Psoas muscle (tissue), 8 donors: ENCODE measurements at places on chromosomes 16 and 17. TPM values are rescaled to one million over a fixed set of nuclear protein-coding genes. Genes with fewer than 3 reads are reported as not detected.

DNA sequence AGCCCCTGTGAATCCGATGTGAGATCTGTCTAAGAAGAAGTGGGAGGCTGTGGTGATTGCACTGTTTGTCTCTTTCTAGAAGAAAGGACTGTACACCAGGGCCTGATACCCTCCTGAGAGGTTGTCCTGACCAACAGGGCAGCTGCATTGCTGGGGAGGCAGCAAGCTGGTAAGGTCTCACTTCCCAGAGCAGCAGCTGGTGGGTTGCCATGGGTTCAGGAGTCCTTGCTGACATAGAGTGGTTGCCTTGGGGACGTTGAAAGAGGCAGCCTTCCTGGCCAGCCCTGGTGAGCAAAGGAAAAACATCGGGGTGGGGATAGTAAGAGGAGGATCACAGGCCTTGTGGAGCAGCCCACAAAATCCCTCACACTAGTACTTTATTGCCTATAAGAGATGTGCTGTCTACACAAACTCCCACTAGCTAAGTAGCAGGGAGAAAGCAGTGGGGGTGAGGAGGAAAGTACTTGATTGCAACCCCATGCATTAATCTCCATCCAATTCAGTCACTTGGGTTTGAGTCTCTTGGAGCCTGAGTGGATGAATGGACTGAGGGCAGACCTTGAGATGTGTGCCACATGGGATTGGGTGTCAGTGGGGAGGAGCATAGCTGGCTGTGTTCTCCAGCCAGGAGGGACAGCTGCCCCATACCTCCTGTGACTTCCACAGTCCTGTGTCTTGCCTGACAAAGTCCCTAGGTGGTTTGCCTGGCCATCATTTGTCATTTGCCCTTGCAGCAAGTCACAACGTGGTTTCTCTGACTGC, 143.8 kb upstream of the RPL38 start:
- DNase-seq, result no peak
- no peaks in the 10 kb centered on the region for H3K4me1 ChIP-seq
- H3K36me3 ChIP-seq, result no peaks in the 10 kb centered on the region
- no peak overlapping the region for H3K27ac ChIP-seq

DNA sequence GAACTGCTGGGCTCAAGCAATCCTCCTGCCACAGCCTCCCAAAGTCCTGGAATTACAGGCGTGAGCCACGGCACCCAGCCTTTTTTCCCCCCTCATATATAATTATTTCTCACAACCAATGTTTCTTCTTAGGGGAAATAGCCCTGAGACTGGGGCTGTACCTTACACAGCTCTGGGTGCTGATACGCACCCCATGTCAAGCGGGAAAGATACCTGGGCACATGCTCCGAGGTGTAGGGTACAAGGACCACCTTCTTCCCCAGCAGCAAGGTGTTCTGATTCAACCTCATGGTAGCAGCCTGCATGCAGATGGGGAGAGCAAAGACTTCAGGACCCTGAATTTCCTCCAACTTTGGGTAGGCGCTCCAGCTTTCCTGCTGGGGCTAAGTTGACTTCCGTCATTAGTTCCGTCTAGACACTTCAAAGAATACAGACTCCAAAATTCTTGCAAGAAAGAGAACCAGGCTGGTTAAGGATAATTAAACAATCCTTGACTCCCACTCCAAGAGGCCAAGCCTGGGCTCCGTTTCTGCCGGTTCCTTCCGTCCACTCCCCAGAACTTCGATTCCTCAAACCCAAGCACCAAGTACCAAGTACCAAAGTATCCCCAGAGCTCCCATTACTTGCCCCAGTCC, 619 bp downstream of the NAT9 start:
- peak overlapping the region; percentile 77 for H3K27ac ChIP-seq
- H3K4me3 ChIP-seq, result peak overlapping the region; percentile 94
- no peaks in the 10 kb centered on the region for H3K27me3 ChIP-seq
- peaks cover 60% of the 10 kb centered on the region for H3K36me3 ChIP-seq
- no peak for DNase-seq
- peaks cover 11% of the 10 kb centered on the region for H3K4me1 ChIP-seq

- H3K4me3 ChIP-seq, result no peak overlapping the region
- no peaks in the 10 kb centered on the region for H3K36me3 ChIP-seq
- no peak for DNase-seq
- H3K27me3 ChIP-seq, result no peaks in the 10 kb centered on the region
- H3K27ac ChIP-seq, result no peak overlapping the region
- no peaks in the 10 kb centered on the region for H3K4me1 ChIP-seq
Measured at GRCh38 chr17:20989481-20989880, 53.3 kb downstream of the USP22 start.

- peaks cover 24% of the 10 kb centered on the region for H3K4me1 ChIP-seq
- no peaks in the 10 kb centered on the region for H3K27me3 ChIP-seq
- H3K36me3 ChIP-seq, result no peaks in the 10 kb centered on the region
- peak within 1 kb of the TSS; percentile 87 for H3K27ac ChIP-seq
Measured at GRCh38 chr17:21376081-21376758, at the start of gene KCNJ12. Gene KCNJ12, plus strand, starts transcription at chr17:21376357. Its CDS starts 38,986 bp downstream, at chr17:21415343.

- H3K4me3 ChIP-seq, result peak within 1 kb of the TSS; percentile 69
- H3K4me1 ChIP-seq, result peaks cover 46% of the 10 kb centered on the region
- H3K36me3 ChIP-seq, result no peaks in the 10 kb centered on the region
- no peaks in the 10 kb centered on the region for H3K27me3 ChIP-seq
- peak; percentile 77 for DNase-seq
Measured at GRCh38 chr17:79023886-79024771, at the start of gene C1QTNF1. Gene C1QTNF1, plus strand, starts transcription at chr17:79024169. Its CDS starts 19,800 bp downstream, at chr17:79043969.

Gene NAT9
- 32.8 TPM for total RNA-seq

DNA sequence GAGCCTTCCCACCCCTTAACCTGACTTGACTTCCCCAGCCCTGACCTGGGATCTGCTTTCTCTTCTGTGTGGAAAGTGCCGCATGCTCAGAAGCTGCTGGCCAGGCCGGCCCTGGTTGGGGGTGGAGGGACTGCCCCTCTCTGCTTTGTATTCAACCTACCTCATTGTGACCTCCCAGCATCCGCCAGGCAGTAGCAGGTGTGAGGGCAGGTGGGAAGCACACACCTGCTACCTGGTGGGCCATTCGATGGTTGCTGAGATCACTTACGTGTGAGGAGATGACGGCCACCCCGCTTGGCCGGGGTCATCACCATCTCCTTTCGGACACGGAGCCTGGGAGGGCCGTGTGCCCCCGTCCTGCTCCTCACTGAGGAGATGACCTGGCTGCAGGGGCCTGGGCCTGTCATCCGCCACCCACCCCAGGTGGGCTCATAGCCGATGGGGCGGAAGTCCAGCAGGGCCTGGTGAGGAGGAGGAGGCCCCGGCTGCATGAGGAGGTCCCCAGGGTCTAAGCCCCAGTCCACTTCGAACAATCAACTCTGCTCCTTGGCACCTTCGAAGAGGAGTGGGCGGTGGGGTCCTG, 7.1 kb downstream of the CPNE7 start:
- H3K36me3 ChIP-seq, result no peaks in the 10 kb centered on the region
- no peak overlapping the region for H3K4me3 ChIP-seq
- no peak overlapping the region for H3K27ac ChIP-seq
- H3K4me1 ChIP-seq, result no peaks in the 10 kb centered on the region
- peaks cover 3% of the 10 kb centered on the region for H3K27me3 ChIP-seq
- no peak for DNase-seq

Gene KRT17
- not detected for total RNA-seq

Gene ORAI3
- total RNA-seq, result 5.8 TPM

- no peaks in the 10 kb centered on the region for H3K4me1 ChIP-seq
- no peak overlapping the region for H3K4me3 ChIP-seq
- no peaks in the 10 kb centered on the region for H3K36me3 ChIP-seq
- no peaks in the 10 kb centered on the region for H3K27me3 ChIP-seq
- DNase-seq, result no peak
- H3K27ac ChIP-seq, result no peak overlapping the region
Measured at GRCh38 chr16:57276596-57276995, 7.9 kb downstream of the PLLP start.
